ENCODE measurements at places on chromosomes 1 and 21.

- DNase-seq = no peak
Observed at GRCh38 chr1:29845910-29846309, 609.6 kb downstream of the PTPRU start.

GRCh38 chr1:242723044-242723716 is 198.7 kb upstream of the PLD5 start:
- DNase-seq = no peak

- DNase-seq = no peak
Observed at GRCh38 chr1:67559222-67559700, 125.7 kb upstream of the GADD45A start.

DNA sequence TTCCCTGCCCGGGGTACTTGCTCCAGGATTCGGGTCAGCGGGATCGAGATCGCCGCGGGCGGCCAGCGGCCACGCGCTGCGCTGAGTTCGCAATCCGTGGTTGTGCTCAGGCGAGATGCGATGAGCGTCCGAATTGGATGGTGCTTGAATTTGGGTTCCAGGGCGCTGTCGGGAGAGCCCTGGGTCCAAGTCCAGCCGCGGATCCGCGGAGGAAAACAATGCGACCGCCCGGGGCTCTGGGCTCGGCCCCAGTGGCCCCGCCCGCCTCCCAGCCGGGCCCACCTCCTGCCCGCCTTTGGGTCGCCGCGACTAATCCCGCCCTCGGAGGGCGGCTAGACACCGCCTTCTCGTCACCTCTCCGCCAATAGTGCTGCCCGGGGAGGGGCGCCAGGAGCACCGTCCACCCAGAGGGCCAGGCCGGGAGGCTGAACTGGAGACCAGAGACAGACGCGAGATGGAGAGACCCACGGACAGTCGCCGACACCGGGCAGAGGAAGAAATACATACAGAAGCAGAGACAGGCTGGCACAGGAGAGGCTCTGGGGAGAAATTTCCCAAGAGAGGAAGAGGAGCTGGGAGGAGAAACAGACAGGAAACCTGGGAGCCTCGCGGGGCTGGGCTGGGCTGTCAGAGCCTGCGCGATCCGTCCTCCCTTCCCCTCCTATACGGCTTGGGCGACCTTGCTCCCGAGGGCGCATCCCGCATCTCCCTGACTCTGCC is at the start of gene SEMA6C:
Gene SEMA6C (minus strand): TSS at position 220 of the 720 bp plus-strand sequence. CDS start 4,010 bp downstream, outside the sequence.
- peak; percentile 89 for DNase-seq

- DNase-seq = no peak
Observed at GRCh38 chr1:165896277-165896676, 68.9 kb downstream of the UCK2 start.

GRCh38 chr21:31576428-31576827 is 83.1 kb upstream of the SOD1 start:
- DNase-seq = no peak

Data from NCI-H774 (cell line).